ENCODE measurements at places on chromosomes 5 and 9.

GRCh38 chr9:115925424-115925823, 228.2 kb upstream of the PAPPA start:
- DNase-seq: no peak

DNA sequence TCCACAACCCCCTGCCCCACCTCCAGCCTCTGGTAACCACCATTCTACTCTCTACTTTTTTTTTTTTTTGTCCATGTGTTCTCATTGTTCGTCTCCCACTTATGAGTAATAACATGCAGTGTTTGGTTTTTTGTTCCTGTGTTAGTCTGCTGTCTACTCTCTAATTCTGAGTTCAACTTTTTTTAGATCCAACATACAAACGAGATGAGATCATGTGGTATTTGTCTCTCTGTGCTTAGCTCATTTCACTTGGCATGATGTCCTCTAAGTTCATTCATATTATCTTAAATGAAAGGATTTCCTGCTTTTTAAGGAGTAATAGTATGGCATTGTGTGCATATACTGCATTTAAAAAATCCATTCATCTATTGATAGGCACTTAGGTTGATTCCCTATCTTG, 130.9 kb downstream of the NMUR2 start:
- DNase-seq: no peak

GRCh38 chr5:108003178-108003577, 332.4 kb upstream of the EFNA5 start:
- no peak for DNase-seq

DNA sequence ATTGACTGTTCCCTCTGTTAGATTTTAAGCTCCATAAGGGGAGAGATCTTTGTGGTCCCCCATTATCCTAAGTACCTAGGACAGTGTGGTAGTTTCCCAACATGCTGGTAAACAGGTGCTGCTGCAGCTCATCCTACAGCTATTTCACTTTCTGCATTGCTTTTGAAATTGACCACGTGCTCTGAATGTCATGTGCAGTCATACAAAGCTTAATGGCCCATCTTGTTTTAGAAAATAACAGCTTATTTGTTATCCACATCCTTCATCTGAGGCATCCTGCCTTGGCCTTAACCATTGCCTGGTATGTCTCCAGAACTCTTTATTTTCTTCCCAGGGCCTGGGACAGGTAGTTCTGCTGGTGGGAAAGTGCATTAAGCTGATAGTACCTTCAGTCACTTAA, 14.7 kb downstream of the PIK3R1 start:
- no peak for DNase-seq

DNA sequence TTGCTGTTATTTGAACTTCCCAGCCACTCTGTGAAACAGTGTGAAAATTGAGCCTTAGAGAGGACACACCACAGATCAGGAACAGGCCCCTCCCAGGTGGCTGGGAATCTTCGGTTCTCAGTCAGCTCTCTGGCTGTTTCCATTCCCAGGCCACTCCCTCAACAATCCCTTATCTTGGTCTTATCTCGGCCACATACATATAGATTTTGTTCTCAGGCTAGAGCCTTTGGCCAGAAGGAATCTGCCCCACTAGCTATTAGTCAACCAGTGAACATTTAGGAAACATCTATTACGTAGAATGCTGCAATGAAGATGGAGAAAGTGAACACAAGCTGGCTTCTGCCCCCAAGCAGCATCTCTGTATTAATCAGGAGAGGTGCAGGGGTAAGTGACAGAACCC, 21.0 kb upstream of the WWC1 start:
- DNase-seq: no peak

DNA sequence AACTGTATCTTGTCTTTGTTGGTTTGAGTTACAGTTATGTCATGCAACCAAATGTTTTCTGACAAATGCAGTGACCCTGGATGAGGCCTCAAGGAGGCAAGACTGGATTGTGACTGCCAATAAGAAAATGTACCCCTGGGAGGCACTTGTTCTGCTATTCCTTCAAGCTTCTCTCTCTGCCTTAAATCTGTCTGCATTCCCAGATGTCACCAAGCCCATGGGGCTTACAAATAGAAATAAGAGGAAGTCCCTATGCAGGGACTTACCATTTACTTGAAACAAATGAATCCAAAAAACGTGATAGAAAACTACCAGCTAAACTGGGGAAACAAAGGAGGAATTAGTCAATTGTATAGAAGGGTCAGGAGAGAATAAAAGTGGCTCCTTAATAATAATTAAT, 8.2 kb upstream of the PARP8 start:
- no peak for DNase-seq

DNA sequence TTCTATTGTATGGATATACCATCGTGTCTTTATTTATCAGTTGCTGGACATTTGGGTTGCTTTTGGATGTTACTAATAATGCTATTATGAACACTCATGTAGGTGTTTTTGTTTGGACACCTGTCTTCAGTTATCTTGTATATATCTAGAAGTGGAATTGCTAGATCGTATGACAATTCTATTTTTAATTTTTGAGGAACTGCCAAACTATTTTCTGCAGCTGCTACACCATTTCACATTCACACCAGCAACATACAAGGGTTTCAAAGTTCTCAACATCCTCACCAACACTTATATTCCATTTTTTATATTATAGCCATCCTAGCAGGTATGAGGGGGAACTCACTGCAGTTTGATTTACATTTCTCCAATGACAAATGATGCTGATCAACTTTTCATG, 324.6 kb downstream of the CAAP1 start:
- DNase-seq: no peak

GRCh38 chr5:176732306-176732705, 78.1 kb upstream of the UNC5A start:
- DNase-seq: no peak

DNA sequence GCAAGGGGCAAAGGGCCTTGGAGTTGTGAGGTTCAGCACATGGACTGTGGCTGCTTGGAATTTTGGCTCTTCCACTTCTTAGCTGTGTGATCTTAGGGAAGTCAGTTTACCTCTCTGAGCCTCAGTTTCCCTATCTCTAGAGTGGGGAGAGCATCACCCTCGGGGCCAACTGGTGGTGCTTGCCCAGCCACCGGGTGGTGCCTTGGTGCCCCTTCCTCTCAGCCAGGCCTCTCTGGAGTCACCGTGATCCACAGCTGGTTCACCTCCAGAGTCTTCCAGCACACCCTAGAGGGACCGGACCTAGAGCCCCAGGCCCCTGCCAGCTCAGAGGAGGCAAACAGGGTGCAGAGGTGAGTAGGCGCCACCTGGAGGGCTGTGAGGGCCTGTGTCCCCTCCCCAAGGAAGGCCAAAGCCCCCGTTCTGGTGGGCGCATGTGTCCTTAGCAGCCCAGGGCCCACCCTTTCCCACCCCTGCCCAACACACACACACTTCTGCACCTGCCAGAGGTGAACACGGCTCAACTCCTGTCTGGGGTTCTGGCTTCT, 7.7 kb downstream of the ADGRD2 start:
- DNase-seq: no peak

GRCh38 chr9:128304971-128305288, 17.3 kb downstream of the TRUB2 start:
- DNase-seq: no peak

DNA sequence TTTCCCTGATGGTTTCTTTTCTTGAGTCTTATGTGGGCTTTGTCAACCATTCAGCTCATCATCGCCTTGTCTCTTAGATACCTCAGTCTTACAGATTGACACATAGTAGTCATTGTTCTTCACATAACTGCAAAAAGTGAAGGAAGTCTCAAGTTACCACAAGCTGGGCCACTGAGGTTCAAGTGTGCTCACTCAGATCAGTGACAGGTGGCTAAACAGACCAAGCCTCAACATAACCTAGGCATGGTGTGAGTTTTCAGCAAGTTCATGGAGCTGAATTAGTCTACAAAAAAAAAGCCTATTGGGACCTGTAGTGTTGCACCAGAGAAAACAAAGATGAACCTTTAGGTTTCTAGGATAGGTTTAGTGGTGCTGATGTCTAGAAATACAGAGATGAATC, 58.2 kb downstream of the RFK start:
- DNase-seq: no peak

- DNase-seq: no peak
Observed at GRCh38 chr9:4615778-4616177, 46.3 kb upstream of the PLPP6 start.

GRCh38 chr5:129243039-129243438, 148.5 kb downstream of the ISOC1 start:
- no peak for DNase-seq

DNA sequence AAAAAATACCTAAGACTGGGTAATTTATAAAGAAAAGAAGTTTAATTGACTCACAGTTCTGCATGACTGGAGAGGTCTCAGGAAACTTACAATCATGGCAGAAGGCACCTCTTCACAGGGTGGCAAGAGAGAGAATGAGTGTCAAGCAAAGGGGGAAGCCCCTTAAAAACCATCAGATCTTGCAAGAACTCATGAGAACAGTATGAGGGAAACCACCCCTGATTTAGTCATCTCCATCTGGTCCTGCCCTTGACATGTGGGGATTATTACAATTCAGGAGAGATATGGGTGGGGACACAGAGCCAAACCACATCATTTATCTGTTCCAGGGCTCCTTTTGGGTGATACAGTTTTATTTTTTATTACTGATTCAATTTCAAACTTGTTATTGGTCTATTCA, 23.2 kb upstream of the ADAMTS16 start:
- DNase-seq: no peak

DNA sequence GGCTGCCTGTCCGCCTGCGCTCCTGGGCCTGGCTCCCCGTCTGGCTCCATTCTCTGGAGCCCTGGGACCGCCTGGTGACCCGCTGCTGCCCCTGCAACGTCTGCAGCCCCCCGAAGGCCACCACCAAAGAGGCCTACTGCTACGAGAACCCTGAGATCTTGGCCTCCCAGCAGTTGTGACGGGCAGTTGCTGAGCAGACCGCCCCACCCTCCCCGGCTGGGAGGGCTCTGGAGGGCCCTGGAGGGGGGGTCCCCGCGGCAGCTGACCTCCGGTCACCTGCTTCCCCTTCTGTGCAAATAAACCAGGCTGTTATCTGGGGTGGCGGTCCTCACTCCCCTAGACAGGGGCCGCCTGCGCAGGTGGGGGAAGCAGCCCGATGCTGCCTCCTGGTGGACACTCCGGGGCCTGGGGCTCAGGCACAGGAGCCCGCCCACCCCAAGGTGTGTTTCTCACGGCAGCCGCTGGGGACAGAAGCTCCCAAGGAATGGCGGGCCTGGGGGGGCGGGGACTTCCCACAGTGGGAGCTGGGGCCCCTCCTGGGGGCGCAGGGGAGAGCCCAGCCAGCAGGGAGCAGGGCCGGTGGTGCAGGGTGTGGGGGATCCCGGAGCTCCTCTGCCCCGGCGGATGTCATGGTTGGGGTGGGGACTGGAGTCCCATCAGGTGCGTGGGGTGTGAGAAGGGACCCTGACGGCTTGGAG, 4.7 kb upstream of the TUBB4B start:
- no peak for DNase-seq

GRCh38 chr5:151628112-151628823, 37.1 kb upstream of the FAT2 start:
- no peak for DNase-seq

- DNase-seq: no peak
Observed at GRCh38 chr5:86507574-86507973, 110.2 kb upstream of the COX7C start.

GRCh38 chr9:6209966-6210365, 5.6 kb upstream of the IL33 start:
- DNase-seq: no peak

DNA sequence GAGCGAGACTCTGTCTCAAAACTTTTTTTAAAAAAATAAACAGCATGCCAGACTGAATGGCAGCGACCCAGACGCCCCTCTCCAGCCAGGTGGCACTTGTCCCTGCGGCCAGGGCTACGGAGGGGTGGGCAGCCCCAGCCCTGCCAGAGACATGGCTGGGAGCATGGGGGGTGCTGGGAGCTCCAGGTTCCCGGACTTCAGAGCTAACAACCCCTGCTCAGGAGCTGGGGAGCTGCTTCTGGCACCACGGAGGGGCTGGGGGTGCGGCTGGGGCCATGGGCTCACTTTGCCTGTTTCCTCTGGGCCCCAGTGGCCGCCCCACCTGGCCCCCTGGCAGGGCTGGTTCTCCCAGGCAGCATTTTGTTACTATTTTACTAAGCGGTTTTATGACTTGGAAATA, 49.9 kb downstream of the SLC12A7 start:
- DNase-seq: no peak

DNA sequence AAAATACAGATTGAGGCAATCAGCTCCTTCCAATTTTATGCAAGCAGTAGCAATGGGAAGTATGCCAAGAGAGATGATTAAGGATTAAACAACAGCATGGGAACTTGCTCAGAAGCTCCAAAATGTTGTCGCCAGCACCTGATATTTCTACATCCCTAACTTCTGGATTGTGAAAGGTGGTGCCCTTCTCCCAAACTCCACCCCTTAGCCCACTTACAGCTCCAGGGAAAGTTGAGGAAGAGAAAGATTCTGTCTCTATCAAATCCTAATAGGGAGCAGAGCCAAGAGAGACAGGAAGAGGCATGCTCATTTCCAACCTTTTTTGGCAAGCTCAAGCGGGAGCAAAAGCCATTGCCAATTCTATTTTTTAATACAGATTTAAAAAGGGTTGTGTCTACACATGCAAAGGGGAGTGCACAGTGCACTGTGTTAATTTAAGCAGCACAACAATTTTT, 92.4 kb upstream of the NR3C1 start:
- DNase-seq: peak; percentile 56

DNA sequence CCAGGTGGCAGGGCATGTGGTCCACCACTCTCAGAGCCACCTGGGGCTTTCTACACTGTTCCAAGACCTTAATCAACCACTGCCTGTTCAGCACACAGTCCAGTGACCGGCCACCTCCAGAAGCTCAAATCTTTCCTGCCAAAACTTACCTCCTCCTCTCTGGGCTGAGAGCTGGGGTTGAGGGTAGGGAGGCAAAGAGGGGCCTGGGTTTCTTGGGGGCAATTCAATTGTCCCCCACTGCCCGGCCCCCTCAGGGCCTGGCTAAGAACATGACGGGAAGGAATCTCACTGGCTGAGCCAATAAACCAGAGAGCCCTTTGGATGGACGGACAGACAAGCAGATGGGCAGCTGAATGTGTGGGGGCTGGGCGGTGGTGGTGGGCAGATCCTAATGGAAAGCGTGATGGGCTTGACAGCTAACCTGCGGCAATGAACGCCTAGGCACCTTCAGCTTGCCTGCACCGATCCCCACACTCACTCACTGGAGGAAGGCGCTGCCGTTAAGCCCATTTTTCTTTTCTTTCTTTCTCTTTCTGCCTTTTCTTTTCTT, 5.4 kb downstream of the NR5A1 start:
- DNase-seq: no peak

DNA sequence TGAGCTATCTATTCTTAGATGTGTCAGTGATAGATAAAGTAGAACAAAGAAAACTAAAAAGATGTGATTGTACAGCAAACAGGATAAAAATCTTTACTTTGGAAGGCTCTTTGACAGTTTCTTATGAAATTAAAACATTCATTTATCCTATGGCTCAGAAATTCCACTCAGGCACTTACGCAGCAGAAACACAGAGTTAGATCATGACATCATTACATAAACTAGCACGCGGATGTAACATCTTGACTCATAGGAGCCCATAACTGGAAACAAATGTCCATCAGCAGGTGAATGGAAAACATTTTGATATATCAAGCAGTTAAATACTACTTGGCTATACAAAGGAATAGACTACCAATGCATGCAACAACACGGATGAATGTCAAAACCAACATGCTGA, 45.3 kb downstream of the ICE1 start:
- DNase-seq: no peak

Measured in retinal pigment epithelial cell (primary cell).